ENCODE measurements at places on chromosomes 1 and 21.
A peak's percentile ranks its signal among the peaks of the same experiment; 100 is the strongest.

- DNase-seq = no peak
Observed at GRCh38 chr1:143497374-143497747, 474.4 kb downstream of the FAM72C start.

GRCh38 chr1:204417074-204417997, 5.7 kb upstream of the PPP1R15B start:
- peak; percentile 96 for DNase-seq

- DNase-seq = no peak
Observed at GRCh38 chr1:23422941-23423340, 1.6 kb downstream of the TCEA3 start.

- DNase-seq = no peak
Observed at GRCh38 chr1:2372551-2373490, 18.5 kb downstream of the MORN1 start.

DNA sequence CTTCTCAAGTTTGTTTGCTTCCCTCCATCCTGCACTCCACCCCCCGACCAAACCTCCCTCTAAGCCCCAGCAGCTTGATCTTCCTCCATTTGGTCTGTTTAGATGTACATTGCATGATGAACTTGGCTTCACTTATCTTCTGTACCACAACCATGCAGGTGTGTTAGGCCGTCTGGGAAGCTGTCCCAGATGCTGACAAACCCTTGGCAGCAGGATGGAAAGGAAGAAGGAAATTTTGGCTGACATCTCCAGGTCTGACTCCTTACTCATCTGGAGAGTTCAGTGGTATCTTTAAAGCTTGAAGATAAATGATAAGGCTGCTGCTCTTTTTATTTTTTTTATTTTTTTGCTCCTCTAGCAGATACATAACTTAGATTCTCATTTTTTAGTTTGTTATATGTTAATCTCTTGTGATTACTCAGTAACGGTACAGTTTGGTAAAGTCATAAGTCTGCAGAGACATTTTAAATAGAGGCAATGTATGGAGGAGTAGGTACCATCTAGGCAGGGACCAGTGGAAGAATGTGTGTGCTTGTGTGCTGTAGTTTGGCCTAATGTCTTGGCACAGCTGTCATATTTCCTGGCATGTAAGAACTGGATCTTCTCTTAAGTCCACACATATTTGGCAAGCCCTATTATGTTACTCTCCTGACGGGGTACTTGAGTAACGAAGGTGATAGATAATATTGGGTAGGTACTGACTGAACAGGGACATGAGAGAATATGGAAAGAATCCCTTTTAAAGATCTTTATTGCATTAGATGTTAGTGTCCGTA, 79.7 kb downstream of the CACHD1 start:
- no peak for DNase-seq

GRCh38 chr1:21247892-21248715, 42.2 kb downstream of the ECE1 start:
- DNase-seq = no peak

DNA sequence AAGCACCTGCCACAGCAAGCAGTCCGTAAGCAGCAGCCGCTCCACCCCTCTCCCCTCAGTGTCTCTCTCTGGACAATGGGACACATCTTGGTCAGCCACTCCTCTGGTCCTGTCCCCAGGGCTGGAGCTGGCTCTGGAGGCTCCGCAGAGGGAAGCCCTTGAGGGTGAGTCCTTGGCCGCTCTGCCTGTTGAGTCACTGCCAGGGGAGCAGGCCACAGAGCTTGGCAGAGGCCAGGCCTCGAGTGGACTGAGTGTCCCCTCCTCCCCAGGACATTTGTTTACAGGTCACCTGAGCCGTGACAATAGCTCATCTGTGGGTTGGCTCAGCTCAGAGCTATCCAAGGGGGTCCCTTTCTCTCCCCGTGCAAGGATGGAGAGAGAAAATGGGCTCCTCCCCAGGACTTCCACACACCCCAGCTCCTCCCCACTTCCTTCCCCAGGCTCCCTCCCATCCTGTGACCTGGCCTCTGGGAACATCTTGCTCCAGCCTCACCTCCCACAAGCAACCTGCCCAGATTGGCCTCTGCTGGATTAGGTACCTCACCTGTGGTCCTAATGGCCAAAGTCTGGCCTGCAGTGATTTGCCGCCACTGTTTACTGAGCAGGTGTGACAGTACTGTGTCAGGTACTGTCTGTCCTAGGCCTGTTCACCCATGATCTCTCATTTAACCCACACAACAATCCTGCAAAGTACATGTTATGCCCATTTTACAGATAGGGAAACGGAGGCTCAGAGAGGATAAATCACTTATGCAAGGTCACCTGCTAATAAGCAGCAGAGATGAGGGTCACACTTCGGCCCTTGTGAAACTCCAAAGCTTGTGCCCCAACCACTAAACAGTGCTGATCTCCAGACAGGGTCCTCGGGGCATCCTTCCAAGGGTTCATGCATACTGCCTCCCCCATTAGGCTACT, 4.8 kb downstream of the FAM131C start:
- DNase-seq = no peak

DNA sequence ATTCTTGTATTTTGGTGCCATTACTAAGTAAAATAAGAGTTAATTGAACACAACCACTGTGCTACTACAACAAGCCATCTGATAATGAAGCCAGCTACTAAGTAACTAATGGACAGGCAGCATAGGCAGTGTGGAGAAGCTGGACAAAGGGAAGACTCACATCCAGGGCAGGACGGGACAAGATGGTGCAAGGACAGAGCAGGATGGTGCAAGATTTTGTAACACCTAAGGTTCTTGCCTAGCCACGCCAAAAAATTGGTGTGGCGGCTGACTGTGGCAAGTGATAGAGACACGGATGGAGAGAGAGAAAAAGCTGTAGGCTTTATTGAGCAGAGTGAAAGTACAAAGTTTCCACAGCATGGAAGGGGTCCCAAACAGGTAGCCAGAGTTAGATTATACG, 114.0 kb upstream of the VANGL1 start:
- no peak for DNase-seq

DNA sequence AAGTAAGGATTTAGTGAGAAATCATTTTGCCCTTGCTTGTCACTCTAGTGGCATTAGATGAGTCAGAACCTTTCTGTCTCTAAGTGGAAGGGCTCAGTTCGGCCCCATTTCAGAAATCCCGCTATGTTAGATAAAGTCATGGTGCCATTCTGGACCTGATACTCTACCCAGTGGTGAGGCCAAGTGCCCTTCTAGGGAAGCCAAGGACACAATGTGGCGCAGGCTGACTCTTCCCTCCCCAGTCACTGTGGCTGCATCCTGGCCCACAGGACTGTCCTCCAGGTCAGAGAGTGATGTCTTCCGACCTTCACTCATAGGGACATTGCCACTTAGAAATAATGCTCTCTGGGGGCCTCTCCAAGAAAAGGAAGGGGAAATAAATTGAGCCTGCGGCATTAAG, 48.3 kb upstream of the MTR start:
- no peak for DNase-seq

DNA sequence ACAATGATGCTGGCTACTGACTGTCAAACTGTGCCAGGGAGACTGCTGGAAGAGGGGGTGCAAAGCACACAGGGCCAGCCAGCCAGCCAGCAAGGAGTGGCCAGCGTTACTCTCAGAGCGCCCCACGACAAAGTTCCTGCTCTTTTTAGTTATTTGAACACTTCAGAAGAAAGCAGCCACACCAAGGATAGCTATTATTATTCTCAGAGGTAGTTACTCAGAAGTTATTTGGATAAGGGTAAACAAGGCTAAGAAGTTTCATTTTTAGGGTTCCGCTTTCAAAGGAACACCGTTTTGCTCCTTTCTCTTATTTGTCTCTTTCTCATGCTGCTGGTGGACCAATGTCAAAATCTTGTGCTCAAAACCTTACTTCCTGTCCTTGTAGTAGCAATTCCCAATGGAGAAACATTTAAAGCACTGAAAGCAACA, 59.9 kb downstream of the VANGL2 start:
- DNase-seq = no peak

- no peak for DNase-seq
Observed at GRCh38 chr1:983798-984475, 2.0 kb upstream of the PERM1 start.

DNA sequence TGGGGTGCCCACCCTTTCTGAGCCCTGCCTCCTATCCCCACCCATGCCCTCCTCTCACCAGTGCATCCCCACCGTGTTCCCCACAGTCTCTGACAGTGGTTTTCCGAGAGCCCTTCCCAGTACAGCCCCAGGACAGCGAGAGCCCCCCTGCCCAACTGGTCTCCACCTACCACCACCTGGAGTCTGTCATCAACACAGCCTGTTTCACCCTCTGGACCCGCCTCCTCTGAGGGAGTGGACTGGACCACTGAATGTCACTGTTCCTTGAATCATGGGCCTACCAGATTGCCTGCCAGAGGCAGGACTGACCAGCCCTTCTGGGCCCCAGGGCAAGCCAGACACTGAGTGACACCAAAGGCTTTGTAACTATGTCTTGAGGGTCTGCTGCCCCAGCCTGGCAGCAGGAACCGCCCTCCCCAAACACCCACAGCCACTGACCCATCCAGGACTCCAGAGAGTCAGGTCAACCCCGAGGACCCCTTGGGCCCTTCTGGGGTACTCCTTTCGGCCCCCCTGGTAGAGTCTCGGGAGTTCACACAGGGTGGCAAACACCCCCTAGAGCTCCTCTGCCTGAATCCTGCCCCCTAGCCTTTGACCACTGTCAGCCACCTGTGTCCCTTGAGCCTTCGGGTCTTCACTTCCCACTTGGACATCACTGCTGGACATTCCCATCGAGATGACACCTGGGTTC, 3.3 kb downstream of the HYI start:
- no peak for DNase-seq

DNA sequence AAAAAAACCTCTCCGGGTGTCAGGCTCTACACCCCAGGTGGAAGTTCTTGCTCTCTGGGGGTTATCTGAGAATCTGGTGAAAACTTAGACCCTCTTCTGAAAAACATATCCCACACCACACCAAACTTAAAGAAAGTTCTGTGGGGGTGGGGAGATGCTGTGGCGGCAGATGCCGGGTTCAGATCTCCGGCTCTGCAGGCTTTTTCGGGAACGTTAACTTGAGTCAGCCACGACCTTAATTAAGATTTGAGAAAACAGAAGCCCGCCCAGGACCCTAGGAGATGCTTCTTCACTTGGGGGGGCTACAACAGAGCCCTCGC, 2.3 kb downstream of the RCC2 start:
- DNase-seq = no peak

- DNase-seq = no peak
Observed at GRCh38 chr1:5151511-5151910, 497.1 kb downstream of the AJAP1 start.

GRCh38 chr1:184965944-184966860, 8.1 kb downstream of the NIBAN1 start:
- no peak for DNase-seq

DNA sequence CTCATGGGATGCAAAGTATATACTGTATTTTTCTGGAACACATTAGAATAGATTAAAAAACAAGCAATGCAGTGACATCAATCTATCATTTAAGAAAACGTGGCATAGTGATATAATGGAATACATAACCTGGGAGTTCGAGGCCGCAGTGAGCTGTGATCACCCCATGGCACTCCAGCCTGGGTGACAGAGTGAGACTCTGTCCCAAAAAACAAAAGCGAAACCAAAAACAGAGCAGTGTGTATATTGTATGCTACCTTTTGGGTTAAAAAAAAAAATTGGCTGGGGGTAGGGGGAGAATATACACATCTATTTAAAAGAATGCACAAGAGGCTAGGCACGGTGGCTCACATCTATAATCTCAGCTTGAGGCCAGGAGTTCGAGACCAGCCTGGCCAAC, 13.5 kb downstream of the SLC2A1 start:
- no peak for DNase-seq
